ENCODE measurements at places on chromosomes 5 and 9.

DNA sequence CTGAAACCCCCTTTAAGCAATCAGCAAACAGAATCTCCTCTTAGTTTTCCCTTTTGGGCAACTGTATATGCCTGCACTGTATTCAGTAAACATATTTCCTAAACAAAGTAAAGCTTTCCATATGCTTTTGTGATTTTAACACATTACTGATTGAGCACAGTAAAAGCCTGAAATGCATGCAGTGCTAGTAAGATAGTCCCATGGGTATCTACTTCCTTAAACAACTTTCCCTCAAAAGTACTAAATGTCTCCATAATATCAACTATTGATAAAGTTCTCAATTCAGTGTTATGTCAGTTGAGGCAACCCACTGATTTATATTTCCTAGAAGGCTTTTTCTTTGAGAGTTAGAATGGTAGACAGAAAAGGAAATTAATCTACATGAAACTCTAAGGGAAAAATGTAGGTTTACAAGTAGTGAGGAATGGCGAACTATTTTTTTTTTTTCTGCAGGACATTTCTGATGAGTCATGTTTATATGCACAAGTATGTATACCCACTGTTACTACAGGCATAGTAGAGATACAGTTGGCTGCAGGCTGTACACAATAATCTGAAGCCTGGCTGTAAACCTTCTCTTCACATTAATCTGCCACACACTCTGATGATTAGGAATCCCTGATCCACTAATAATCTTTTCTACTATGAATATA lies 31.2 kb upstream of the CEP120 start:
- DNase-seq: no peak

GRCh38 chr9:70468291-70468690 lies 53.8 kb upstream of the KLF9 start:
- no peak for DNase-seq

- DNase-seq: no peak
Observed at GRCh38 chr5:163566678-163567077, 61.3 kb downstream of the MAT2B start.

DNA sequence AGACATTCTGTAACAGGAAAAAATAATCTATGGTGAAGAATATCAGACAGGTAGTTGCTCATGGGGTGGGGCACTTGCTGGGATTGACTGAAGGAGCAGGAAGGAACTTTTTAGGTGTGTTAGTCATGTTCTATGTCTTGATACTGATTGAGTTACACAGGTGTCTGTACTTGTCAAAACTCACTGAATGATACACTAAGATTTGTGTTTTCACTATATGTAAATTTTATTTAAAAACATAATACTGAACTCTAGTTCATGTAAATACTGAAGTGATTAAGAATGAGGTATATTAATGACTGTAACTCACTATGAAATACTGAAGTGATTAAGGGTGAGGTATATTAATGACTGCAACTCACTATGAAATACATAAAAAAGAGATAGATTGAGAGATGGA lies 28.5 kb downstream of the IL6ST start:
- DNase-seq: no peak

GRCh38 chr5:93911609-93912008 lies 170.2 kb upstream of the POU5F2 start:
- DNase-seq: no peak

- no peak for DNase-seq
Observed at GRCh38 chr5:115325296-115325959, 29.0 kb upstream of the CCDC112 start.

DNA sequence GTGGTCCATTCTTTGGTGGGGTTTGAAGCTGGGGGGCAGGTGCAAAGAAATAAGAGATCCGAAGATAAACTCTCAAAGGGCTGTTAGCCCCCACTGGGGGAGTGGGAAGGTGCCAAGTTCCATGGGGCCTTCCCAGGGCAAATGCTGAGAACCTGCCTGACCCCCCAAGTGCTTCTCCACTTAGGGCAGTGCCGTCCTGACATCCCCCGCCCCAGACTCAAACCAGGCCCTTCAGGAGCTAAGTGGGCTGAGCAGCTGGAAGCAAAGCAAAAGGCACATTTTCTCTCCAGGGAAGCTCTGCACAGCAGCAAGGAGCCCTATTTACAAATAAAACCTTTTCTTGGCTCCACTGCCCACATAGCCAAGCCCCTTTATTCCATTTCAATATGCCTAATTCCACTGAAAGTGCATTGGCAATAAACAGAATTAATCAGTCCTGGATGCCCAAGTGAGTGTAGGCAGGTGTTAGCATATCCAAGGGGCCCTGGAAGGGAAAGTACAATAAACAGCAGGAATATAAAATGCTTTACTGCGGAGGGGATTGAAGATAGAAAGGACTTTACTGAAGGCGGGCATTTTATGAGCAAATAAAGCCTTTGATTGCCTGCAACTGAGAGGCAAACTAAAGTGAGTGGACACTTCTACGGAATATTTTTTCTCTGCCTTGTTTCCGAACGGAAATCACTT lies 44.6 kb downstream of the WHRN start:
- DNase-seq: no peak

GRCh38 chr5:14362491-14362890 lies 219.1 kb upstream of the OTULINL start:
- DNase-seq: no peak

GRCh38 chr5:156414391-156414790 lies 87.4 kb downstream of the SGCD start:
- DNase-seq: no peak

DNA sequence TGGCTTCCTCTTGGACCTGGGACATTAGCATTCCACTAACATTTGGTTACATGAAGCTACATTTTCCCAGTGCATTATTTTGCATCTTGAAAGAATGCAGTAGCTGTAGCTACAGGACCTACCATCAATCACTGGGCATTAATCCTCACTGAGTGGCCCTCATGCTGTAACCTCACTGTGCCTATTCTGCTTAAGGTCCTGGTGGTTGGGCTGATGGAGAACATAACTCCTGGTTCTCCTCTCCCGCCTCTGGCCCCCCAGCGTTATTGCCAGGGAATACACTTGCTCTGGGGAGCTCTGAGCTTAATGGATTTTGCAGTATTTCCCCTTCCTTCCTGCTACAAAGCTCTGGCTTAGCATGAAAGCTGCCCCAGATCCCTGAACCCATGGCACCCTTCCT lies 111.5 kb upstream of the EQTN start:
- no peak for DNase-seq

DNA sequence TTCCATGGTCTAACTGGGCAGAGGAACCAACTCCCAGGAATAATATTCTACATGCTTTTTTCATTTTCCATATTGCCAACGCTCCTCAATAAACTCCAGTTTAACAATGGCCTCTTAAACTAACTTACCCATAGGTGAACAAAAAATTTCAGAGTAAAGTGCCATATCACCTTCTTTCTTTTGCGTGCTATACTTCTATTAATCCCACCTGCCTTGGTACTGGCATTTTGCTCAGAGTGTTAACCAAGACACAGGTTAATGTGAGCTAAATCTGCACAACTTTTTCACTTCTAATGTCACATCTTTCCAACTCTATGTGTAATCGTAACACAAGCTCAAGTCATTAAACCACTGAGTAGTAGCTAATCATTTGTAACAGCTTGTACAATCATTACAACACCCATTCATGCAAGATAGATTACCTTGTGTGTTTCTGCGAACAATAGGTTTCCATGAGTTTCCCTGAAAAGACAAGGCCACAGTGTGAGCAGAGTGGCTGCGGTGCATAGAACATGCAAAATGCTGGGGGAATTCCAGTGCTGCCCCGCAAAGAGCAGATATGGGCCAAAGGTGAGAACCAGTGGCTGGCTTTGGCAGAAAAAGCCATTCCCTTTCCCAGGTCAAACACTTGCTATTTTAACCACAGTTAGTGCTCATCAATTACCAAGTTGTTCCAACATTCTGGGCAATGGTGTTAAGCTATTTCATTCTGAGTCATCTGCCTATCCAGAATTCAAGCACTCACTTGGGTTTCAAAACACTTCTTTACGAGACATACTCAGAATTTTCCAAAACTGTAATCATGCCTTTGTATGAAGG lies 42.8 kb downstream of the TIMD4 start:
- DNase-seq: peak; percentile 44

GRCh38 chr9:124004593-124004992 lies 7.0 kb upstream of the LHX2 start:
- no peak for DNase-seq

- DNase-seq: no peak
Observed at GRCh38 chr9:128118971-128119665, 8.4 kb downstream of the PTGES2 start.

DNA sequence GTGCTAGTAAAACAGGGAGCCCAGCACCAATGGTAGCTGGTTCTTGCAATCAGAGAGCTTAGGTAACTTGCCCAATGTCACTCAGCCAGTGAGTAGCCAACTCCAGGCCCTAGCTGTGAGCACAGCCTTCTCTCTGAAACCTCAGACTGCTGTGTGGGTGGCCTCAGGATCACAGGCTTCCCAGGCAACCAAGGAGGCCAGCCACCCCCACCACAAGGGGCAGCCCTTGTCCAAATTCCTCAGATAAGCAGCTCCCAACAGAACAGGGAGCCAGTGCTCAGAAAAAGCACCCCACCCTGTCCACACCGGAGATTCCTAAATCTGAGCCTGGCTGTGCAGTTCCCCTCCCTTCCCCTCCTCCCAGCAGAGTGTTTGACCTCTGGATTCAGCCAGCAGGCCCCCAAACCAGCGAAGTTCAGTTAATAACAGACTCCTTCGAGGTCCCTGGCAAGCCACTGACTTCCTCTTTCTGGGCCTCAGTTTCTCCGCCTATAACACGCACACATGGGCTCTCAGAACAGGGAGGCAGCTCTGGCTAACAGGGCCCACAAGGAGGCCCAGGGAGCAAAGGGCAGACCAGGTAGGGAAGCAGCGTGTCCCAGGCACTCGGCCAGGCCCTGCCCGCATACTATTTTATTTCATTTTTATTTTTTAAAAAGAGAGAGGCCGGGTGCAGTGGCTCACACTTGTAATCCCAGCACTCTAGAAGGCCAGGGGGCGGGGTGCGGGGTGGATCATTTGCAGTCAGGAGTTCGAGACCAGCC lies 2.7 kb downstream of the EEIG1 start:
- no peak for DNase-seq

- DNase-seq: no peak
Observed at GRCh38 chr5:142408981-142409481, 84.2 kb upstream of the SPRY4 start.

DNA sequence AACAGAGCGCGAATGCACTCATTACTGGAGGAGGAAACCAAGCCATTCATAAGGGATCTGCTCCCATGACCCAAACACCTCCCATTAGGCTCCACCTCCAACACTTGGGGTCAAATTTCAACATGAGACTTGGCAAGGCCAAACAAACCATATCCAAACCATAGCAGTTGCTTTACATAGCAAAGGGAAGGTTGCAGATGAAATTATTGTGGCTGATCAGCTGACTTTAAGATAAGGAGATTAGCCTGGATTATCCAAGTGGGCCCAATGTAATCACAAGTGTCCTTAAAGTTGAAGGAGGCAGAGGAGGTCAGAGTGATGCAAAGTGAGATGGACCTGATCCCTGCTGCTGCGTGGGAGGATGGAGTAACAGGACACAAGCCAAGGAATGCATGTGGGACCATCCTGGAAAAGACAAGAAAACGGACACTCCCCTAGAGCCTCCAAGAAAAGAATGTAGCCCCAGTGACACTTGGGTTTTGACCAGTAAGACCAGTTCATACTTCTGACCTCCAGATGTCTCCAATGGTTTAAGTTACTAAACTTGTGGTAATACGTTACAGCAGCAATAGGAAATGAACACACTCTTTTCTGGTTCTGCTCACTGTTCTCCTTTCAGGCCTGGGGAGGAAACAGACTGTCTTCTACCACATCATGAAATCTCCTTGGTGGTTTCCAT lies 167.3 kb downstream of the GNAQ start:
- no peak for DNase-seq

- DNase-seq: no peak
Observed at GRCh38 chr5:5880077-5880763, 457.7 kb downstream of the ICE1 start.

DNA sequence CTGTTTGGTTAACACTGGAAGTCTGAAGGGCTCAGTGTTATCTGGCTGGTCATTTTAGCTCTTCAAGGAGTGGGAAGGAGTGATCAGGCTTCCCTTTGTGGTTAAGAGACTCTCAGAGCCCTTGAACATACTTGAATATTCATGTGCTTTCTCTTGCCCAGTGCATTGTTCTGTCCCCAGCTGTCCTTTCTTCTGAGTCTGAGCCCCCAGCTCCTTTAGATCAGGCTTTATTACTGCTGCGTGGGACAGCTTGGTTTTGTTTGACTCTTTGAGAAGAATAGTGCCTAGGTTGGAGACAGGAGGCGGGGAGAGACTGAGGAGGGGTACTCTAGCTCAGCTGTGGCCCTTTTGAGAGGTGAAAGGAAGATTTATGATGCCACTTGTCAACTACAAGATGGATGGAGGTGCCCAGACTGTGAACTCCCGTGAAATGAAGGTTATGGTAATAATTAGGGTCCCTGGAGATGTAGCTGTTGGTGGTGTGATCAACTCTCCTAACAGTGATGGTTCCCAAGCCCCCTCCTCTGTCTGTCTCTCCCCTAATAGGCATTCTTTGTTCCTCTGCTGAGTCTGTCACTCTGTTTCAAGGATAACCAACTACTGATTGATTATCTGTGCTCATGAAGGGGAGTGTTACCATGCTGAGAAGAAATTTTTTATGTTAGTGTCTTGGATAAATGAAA lies 83.1 kb upstream of the GLRA1 start:
- DNase-seq: no peak

- no peak for DNase-seq
Observed at GRCh38 chr9:106120071-106120470, 425.7 kb downstream of the TMEM38B start.

GRCh38 chr5:2486373-2486772 lies 265.1 kb downstream of the IRX2 start:
- DNase-seq: no peak

- DNase-seq: no peak
Observed at GRCh38 chr9:134215420-134215698, 51.0 kb upstream of the RNU6ATAC start.

DNA sequence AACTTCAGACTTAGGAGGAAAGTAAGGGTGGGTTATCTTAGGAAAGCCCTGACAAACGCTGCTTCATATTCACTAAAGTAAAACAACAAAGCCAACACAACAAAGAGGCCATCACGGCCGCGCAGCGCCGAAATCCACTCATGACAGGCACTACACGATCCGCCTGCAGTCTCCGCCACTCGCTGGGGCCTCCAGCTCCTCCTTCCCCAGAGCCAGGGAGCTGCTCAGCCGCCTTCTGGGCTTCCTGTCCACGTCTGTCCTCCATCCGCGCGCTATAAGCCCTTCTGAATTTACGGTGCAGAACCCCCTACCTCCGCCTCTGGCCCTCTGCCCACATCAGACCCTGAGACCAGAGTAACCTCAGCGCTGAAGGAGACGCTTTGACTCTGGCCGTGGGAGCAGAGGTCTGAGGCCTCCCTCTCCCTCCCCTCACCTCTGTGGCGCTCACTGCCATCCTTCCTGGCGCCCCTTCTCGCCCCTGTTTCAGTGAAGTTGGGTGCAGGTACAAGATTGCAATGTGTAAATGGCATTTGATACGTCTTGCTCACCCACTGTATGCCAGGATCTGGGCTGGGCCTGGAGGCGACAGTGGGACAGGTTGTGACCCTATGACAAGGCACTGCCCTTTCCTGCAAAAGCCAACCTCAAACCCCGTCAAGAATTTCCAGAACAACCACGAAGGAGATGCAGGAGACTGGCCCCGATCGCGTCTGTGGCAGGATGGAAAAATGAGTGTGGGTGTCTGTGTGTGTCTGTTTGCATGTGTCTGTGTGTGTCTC lies 74.9 kb upstream of the PHYKPL start:
- no peak for DNase-seq

GRCh38 chr9:93187047-93187446 lies 3.1 kb downstream of the WNK2 start:
- DNase-seq: no peak

Data from stimulated activated CD4-positive, alpha-beta T cell treated with anti-CD3 and anti-CD28 coated beads, Interleukin-1b, Interleukin-23, amount 100 ng/mL, for 24 hours (primary cell).